ENCODE measurements at places on chromosomes 1 and 21.

DNA sequence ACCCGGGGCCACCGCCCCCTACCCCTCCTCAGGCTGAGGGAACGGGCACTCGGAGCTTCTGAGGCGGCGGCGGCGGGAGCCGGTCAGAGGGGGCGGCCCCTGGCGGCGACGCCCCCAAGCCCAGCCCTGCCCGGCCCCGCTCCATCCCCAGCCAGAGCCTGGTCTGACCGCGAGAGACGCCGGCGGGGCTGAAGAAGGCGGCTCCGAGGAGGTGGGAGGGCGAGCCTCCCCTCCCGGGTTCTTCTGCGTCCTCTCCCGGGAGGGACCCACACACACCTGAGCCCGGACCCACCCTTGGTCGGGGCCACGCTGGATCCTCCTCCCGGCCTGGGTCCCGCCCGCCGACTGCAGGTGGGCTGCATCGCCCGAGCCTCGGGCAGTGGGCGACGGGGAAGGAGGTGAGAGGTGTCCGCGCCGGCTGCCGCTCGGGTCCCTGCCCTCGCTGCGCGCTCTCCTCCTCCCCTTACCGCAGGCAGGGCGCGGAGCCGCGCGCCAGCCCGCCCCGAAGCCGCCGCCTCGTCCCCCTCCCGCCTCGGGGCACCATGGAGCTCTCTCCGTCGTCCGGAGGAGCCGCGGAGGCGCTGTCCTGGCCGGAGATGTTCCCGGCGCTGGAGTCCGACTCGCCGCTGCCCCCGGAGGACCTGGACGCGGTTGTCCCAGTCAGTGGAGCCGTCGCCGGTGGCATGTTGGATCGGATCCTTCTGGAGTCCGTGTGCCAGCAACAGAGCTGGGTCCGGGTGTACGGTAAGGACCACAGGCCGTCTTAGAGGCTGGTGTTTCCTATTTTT is at the start of gene RASAL2:
Gene RASAL2 (plus strand): TSS at position 154 of the 788 bp plus-strand sequence. CDS start 389 bp downstream, at position 543.
- no peak for DNase-seq

DNA sequence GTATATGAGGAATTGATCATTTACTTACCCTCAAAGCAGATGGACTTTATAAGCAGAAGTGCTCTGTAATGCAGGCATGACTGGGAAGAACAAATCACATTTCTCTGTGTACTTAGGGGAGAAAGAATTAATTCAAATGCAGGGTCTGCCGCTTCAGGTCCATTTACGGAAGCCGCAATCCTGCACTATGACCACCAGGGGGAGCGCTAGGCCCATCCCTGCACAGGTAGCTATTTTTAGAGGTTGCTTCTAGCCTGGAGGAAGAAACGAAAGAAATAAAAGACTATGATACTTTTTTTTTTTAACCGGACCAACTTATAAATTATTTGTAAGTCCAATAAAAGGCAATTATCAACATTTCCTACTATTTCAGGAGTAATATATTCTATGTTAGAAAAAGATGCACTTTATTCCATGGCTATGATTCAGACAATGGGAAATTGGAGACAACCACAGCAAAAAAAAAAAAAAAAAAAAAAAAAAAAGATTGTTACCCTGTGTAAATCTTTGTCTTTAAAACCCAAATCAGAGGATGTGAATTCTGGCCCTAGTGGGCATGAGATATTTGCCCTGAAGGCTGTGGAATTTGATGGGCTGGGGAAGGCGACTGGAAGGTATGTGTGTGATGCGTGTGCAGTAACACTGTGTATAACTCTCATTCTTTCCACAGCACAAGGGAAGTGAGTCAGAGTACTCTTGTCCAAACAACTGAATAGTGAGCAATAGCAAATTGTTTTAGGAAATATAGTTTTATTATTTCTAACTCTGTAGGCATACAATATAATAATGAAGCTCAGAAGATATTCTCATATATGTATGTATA is 12.9 kb upstream of the FYB2 start:
- DNase-seq: peak; percentile 44

DNA sequence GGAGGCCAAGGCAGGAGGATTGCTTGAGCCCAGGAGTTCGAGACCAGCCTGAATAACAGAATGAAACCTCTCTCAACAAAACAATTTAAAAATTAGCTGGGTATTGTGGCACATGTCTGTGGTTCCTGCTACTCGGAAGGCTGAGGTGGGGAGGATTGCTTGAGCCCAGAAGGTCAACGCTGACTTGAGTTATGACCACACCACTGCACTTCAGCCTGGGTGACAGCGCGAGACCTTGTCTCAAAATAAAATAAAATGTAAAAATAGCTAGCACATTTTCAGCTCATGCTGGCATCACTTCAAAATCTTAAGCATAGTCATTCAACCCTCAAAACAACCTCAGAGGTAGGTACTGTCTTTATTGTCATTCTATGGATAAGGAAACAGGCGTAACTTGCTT is 6.4 kb downstream of the JAK1 start:
- DNase-seq: no peak

GRCh38 chr1:190583862-190584261 is 106.2 kb upstream of the BRINP3 start:
- no peak for DNase-seq

DNA sequence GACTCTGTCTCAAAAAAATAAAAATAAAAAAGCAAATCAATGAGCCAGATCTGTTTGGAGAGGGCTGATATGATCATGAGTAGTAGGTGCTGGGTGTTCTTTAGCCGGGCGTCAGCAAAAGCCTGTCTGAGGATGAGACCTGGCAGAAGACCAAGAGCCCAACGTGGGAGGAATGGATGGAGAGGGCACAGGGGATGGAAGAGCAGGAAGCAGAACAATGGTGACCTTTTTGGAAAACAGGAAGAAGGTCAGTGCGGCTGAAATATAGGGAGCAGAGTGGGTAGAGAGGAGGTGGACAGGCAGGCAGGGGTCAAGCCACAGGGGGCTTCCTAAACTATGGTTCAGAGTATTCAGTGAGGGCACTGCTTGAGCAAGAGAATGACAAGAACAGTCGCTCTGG is 30.9 kb downstream of the VWA5B1 start:
- DNase-seq: no peak

DNA sequence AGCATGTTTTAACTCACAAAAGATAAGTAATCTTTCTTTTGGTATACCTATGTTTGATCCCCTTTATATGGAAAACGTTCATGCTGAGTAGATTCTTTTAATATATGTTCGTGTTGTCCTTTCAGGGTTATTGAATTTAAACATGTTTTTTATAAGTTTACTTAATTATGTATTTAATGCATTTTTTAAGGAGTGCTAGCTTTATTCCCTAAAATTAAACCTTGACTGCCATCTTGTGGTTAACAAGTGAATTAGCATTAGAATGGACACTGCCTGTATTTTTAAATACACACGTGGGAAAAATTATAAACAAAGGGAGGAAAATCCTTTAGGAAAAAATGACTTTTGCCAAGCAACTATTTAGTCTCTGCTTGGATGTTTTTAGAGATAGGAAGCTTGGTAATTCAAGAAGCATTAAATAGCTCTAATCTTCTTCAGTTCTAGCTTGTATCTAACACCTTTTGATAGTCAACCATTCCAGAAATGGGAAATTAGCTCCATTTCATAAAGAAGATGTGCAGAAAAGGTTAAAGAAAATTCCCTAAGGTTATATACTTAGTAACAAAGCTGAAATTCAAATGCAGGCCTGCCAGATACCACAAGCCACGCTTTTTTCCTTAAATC is 43.0 kb downstream of the UBE2U start:
- DNase-seq: no peak

- no peak for DNase-seq
These were observed 23.9 kb downstream of the GPR161 start for GRCh38 chr1:168112673-168113305.

GRCh38 chr1:168845140-168845539 is 116.1 kb upstream of the DPT start:
- peak; percentile 15 for DNase-seq

GRCh38 chr1:56436296-56436695 is 143.1 kb downstream of the PLPP3 start:
- no peak for DNase-seq

DNA sequence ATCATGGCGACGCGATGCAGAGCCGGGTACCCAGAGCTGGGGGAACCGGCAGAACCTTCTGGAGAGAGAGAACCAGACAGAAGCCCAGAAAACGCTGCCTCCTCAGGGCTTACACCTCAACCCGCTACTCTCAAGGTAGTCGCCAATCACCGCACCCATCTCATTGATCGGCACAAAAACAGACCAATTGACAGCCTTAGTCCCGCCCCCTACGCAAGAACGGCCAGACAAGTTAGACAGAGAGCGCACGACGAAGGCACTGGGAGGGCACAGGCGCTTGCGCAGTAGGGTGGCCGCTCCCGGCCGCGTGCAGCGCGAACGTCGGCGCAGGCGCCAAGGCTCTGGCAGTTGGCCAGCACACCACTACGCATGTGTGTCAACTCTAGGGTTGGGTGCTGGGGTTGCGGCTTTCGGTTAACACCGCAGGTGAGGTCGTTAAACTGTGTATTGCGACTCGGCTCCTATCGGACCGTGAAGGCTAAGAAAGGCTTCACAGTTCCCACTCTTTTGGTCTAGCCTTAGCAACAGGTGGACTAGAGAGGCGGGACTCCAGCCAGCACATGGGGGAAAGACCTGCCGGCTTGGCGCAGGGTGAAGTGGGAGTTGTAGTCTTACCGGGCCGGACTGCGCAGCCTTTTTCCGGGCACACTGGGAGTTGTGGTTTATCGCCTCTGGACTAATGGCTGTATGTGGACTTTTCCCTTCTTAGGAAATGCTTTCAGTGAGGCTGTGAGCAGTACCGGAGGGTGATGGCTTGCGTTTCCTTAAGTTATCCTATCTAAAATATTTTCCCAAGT is at the start of the genes CCT3 and TSACC:
Gene CCT3 (minus strand): TSS at position 113 of the 797 bp plus-strand sequence. CDS start 108 bp downstream, at position 5.
Gene TSACC (plus strand): TSS at position 347 of the 797 bp plus-strand sequence. CDS start 1,232 bp downstream, outside the sequence.
- peak; percentile 100 for DNase-seq

DNA sequence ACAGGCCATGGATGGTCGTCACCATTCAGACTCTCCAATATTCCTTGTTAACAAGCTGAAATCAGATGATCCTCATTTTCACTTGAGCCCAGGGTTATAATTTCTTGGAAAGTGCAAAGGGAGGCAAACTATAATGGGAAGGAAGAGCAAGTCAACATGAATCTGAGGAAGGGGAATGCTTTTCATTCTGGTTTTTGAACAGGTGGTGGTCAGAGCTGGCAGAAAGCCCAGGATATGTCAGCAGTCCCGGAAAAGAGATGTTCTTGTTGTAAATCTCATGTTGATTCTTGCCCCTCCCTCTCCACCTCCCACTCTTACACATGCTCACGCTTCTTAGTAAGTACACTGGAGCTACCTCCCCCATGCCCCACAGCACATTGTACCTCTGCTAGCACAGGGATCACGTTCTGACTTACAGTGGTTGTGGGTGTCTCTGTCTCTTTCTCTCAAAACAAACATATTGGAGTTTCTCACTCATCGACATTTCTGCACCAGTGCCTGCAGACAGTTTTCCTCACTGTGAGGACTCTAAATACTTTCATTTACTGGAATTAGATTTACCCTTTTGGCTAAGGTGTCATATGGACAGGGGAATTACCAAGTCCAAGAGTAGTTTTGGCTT is 77.6 kb downstream of the XCL2 start:
- DNase-seq: peak; percentile 86

DNA sequence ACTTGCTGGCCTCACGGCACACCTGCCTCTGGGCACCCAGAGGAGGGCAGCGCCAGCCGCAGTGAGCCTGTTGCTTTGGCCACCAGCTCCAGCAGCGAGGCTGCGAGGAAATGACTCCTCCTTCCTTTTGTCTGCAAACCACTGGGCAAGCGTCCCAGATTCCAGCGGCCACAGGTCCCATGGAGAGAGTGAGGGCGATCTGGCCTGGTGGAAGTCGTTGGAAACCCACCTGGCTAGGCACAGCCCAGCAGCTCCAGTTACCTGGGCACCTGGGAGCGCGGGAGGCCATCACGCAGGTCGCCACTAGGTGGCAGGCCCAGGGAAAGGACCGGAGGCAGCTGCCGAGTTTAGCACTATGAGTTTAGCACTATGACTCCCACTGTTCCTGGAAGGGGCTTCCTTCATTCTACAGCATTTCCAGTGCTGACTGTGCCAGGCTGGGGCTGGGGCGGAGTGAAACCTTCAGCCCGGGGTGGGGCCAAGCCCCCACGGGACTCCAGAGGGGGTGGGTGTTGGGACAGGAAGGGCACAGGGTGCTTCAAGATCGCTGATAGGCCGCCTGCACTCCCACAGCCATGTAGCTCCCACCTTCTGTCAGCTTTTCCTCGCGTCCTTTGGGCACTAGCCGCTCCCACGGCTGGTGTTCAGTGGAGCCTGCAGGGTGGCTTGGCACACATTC is 1.1 kb upstream of the ESPN start:
- DNase-seq: no peak

GRCh38 chr1:30403061-30403645 is 320.2 kb downstream of the MATN1 start:
- DNase-seq: no peak

GRCh38 chr1:235999259-235999925 is 65.5 kb downstream of the NID1 start:
- DNase-seq: no peak

DNA sequence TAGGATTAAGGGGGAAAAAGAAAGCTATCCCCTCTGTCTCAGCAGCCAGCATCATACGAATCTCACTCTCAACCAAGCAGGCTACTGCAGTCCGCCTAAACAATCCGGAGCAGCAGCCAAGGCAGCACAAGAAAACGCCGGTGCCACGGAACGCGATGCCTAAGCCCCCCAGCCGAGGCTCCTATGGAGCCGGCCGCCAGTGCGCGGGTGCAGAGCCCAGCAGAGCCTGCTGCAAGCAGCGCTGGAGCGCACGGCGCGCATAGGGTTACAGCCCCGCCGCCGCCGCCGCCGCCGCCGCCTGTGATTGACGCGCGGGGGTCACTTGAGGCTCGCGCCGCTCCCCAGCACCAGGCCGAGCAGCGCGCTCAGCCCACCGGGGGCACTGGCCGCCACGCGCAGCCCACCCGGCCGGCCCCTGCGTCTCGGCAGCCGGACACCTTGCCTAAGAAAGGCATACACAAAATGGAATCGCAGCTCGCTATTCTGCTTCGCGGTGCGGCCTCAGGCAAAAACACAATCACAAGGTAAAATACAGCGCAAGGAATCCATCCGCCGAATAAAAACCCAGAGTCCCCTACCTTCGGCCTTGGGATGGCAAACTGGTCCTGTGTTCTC is 780 bp downstream of the HIVEP3 start:
- DNase-seq: no peak

DNA sequence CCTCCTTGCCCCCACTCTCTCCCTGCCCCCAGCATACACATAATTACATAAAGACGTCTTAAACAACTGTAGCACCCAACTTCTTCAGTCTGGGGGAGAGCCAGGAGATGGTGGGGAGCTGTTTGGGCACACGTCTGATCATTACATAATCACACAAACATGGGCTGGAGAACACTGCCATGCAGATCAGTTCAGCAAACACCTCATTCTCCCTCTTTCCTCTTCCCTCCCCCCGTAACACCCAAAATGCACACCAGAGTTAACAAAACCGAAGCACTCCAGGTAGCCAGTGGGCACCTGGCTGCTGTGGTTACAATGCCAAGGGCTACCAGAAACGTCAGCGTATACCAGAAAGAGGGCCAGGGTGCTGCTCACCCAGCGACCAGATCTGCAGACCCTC is 1.6 kb downstream of the HIVEP3 start:
- no peak for DNase-seq

DNA sequence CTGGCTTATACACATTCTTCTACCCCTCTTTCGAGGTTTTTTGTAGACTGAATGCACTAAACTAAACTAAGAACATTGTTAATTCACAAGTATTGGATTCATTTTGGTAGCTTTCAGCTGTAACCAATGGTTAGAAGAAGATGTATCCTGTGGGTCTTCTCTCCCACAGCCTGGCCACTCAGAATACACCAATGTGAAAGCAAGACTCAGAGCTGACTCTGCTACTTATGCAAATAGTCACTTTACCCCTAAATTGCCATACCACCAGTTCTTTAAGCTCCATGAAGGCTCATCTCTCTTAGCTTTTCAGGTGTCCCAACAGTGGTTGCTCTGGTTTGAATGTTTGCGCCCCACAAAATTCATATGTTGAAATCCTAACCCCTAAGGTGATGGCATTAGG is 60.1 kb downstream of the RGS13 start:
- no peak for DNase-seq
